ENCODE measurements at places on chromosomes 13 and 19.

- no peak for DNase-seq
Observed at GRCh38 chr13:20140487-20140886, 20.4 kb downstream of the GJA3 start.

DNA sequence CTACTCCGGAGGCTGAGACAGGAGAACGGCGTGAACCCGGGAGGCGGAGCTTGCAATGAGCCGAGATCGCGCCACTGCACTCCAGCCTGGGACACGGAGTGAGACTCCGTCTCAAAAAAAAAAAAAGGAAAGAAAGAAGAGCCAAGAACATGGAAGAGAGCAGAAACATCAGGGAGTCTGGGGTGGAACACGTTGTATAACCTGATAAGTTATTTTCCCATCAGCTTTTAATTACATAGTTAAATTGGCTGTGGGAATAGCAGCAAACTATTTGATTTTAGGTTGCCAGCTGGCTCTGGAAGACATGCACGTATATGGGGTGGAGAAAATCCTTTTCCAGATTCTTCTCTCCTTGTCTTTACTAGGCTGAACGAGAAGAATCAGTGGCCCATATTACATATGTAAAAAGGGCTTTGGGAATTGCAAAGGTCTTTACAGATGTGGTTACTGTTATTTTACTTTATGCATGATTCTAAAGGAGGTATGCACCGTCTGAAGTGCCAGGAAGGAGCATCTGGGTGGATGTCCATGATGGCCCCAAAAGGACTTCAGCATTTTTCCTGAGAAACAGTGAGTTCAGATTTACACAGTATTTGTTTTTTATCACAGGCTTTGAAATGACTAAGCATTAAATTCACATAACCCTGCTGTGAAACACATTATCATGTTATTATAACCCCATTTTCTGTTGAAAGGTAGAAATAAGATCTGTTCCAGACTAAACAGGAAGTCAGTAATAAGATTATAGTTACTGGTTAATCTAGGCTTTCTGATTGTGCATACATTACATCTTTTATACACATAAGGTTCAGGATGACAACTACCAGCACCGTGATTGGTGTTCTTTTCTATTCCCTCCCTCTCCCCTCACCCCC lies 4.6 kb upstream of the NAA16 start:
- DNase-seq = no peak

- no peak for DNase-seq
Observed at GRCh38 chr13:27110056-27110746, 61.4 kb downstream of the USP12 start.

GRCh38 chr19:11540645-11541044 lies 2.0 kb downstream of the CNN1 start:
- no peak for DNase-seq

DNA sequence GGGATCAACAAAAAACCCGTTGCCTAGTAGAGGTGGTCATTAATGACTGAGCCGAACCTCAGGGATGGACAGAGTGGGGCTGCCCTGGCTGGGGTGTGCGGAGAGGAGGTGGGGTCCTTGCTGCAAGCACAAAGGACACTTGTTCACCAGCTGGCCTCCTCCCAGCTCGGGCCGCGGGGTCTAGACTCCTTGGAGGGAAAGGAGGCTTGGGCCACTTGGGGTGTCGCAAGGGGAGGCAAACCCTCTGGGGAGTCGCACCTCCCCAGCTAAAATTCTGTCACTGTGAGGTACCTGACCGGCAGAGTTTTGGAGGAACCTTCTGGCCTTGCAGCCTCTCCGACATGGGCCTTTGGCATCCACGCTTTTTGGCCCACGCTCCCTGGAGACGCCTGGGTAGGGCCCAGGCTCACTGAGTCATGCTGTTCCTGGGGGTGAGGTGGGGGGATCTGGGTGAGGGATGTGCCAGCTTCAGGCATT lies 8.2 kb downstream of the KLHL26 start:
- DNase-seq = no peak

GRCh38 chr13:106681997-106682396 lies 114.1 kb upstream of the ARGLU1 start:
- DNase-seq = no peak

Measured in suppressor macrophage treated with lipopolysaccharide for 1 hour (primary cell).